ENCODE measurements at places on chromosomes 5 and 9. TPM values are rescaled to one million over a fixed set of nuclear protein-coding genes. Genes with fewer than 3 reads are reported as not detected.

- no peak overlapping the region for H3K4me3 ChIP-seq
- peaks cover 3% of the 10 kb centered on the region for H3K4me1 ChIP-seq
- H3K27me3 ChIP-seq = no peaks in the 10 kb centered on the region
- no peak for DNase-seq
- no peaks in the 10 kb centered on the region for H3K36me3 ChIP-seq
Measured at GRCh38 chr5:168802337-168802736, 223.2 kb upstream of the PANK3 start.

GRCh38 chr5:120769312-120769872 is 305.3 kb downstream of the PRR16 start:
- DNase-seq = no peak
- H3K27me3 ChIP-seq = no peaks in the 10 kb centered on the region
- no peak overlapping the region for H3K4me3 ChIP-seq
- no peaks in the 10 kb centered on the region for H3K36me3 ChIP-seq
- no peaks in the 10 kb centered on the region for H3K4me1 ChIP-seq
- no peak overlapping the region for H3K27ac ChIP-seq

DNA sequence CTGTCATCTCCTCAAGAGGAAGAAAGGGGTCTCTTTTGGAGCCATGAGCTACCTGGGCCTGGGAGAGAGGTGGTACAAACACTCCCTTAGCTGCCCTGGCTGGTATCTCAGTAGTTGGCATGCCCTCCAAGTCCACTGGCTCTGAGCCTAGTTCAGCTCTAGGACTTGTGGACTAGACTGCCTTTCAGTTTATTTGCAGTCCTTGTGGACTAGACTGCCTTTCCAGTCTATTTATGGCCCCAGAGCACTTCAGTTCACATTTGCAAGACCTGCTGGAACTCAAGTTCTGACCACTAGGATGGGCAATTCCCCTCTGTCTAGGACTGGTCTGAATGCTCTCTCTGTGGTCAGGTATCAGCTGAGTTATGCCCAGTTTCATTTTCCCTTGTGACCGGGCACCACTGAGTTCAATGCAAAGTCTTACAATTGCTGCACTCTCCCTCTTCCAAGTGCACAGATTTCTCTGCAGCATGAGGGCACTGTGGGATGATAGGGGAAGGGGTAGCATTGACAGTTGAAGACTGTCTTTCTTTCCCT is 1019.0 kb downstream of the TAF11L14 start:
- no peak overlapping the region for H3K27ac ChIP-seq
- H3K36me3 ChIP-seq = no peaks in the 10 kb centered on the region
- H3K4me3 ChIP-seq = no peak overlapping the region
- no peaks in the 10 kb centered on the region for H3K27me3 ChIP-seq
- H3K4me1 ChIP-seq = no peaks in the 10 kb centered on the region
- no peak for DNase-seq

DNA sequence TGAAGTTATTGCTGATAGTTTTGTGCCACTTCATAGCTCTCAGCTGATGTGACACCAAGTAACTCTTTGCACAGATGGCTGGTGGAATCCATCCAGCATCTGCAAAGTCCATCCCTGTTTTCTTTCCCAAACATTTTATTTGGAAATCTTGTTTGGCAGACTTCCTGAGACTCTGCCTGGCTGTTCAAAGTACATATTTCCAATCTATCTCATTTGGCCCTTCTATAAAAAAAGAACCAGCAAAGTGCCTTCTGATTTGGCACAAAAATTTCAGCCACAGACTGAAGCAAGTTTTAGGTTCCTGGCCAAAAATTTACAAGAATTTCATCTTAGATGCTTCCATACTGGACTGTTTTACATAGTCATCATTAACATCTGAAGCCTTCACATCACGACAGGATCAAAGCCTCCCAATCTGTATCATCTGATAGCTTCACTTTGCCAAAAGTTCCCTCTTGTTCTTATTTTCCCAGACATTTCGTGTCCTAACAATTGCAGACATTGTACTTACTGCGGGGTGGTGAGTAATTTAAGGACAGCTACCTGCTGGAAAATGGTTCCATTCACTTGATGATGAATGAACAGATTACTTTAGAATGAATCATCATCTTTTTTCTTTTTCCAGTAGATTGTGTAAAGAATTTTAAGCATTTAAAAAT is 377.3 kb downstream of the KIAA0825 start:
- no peaks in the 10 kb centered on the region for H3K36me3 ChIP-seq
- no peak overlapping the region for H3K4me3 ChIP-seq
- peak; percentile 63 for DNase-seq
- H3K27ac ChIP-seq = no peak overlapping the region

- H3K27me3 ChIP-seq = no peaks in the 10 kb centered on the region
- peak overlapping the region; percentile 93 for H3K27ac ChIP-seq
- peak; percentile 81 for DNase-seq
- H3K36me3 ChIP-seq = no peaks in the 10 kb centered on the region
- no peak overlapping the region for H3K4me3 ChIP-seq
Measured at GRCh38 chr9:129571298-129572051, 49.4 kb downstream of the C9orf50 start.

Gene SV2C
- 0.19 TPM for total RNA-seq

Gene AHRR
- 0.84 TPM for total RNA-seq

Gene SPATA31D4
- not detected for total RNA-seq

Measured in adrenal gland (tissue), 19 donors.